ENCODE measurements at places on chromosomes 5 and 9.

GRCh38 chr5:172178991-172179989 is 8.7 kb downstream of the STK10 start:
- DNase-seq, result peak; percentile 52

DNA sequence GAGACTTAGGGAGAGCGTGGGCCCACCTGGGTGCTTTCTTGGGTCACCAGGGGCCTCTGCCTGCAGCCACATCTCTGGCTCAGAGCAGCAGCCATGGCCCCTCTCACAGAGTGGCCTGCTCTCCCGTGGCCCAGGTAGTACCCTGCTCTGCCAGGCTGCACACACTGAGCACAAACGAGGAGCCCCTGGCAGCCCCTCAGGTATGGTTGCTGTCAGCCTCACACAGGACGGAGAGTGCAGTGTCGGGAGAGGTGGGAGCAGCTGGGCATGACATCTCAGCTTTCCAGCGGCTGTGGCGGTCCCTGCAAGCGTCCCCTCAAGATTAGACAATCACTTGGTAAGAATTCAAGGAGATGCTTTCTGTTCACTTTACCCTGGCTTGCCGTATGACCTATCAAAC is 137.0 kb upstream of the IRX4 start:
- DNase-seq, result no peak

DNA sequence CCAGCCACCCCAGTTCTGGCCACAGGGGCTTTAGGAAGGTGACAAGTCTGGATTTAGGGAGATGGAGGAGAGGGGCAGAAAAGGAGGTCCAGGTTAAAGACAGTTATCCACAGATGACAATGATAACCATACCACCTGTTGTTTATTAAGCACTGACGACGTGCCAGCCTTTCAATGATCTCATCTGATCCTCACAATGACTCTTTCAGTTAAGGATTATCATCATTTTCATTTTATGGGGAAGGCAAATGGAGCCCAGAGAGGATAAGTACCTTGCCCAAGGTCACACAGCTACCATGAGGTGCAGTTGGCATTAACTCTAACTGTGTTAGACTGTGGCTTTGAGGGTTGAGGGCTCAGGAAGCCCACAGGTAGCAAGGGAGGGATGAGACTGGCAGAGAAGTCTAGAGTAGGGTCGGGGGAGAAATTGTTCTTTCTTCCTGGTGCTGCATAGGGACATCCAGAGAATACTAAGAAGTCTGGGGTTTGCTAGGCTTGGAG is 21.5 kb upstream of the JADE2 start:
- no peak for DNase-seq

GRCh38 chr5:175444905-175445456 is 999 bp upstream of the DRD1 start:
- DNase-seq, result no peak

DNA sequence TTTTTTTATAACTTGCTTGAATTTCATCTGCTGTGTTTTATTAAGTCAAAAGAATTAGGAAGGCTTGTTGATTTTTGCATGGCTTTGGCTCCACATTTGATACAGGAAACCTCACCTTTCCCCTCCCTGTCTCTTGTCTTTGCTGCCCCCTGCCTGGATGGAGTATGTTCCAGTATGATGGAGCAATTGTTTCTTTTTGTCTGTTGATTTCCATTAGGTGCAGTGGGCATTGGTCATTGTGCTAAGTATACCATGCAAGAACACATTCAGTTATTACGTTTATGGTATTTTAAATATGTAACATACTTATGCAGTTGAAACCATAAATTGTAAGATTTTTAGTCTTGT is 19.6 kb downstream of the TJP2 start:
- no peak for DNase-seq

GRCh38 chr5:121516997-121517396 is 334.7 kb upstream of the FTMT start:
- DNase-seq, result no peak

DNA sequence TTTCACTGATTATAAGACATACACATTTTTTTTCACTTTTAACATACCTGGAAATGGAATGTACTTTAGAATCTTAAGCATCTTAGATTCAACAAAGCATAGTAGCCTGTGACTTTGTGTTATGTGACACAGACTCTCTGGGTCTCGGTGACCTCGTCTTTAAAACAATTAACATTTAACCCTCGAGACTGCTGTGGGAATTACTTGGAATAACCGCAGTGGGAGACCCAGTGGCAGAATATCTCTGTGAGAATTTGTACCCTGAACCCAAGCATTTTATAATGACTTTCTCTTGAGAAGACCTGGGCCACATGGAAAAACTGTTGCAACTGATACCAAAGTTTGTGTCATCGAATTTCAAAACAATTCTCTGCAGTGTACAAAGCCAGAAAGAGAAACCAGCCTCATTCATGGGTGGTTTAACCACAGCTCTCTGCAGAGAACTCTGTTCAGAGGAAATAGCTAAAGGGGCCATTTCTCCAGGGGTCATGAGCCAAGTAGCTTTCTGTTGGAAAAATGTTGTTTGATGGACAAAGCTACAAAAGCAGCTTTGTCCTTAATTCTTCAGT is 10.0 kb upstream of the RETREG1 start:
- no peak for DNase-seq

DNA sequence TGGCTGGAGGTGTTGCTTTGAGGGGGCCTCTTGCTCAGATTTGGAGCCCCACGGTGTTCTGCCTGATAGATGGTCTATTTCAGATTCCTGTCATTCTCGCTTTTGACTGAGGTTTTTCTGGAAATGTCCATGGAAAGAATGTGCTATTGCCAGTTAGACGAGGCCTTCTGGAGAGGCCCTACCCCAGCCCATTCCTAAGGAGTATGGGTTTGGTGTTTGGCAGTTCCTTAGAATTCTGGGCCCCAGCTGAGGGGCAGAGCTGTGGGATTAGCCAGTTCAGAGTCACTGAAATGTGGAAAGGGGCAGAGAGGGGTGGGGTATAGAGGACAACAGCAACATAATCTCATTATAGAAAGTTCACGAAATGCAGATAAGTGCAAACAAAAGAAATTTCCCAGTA is 50.5 kb downstream of the GALNT10 start:
- no peak for DNase-seq
